Urinary bladder (tissue), 4 donors: ENCODE measurements at places on chromosomes 13 and 19. TPM values are rescaled to one million over a fixed set of nuclear protein-coding genes. Genes with fewer than 3 reads are reported as not detected.

The ZNF585A gene
- total RNA-seq: 17.3 TPM

GRCh38 chr13:112454648-112455334 is 78.6 kb downstream of the SPACA7 start:
- no peak for DNase-seq

DNA sequence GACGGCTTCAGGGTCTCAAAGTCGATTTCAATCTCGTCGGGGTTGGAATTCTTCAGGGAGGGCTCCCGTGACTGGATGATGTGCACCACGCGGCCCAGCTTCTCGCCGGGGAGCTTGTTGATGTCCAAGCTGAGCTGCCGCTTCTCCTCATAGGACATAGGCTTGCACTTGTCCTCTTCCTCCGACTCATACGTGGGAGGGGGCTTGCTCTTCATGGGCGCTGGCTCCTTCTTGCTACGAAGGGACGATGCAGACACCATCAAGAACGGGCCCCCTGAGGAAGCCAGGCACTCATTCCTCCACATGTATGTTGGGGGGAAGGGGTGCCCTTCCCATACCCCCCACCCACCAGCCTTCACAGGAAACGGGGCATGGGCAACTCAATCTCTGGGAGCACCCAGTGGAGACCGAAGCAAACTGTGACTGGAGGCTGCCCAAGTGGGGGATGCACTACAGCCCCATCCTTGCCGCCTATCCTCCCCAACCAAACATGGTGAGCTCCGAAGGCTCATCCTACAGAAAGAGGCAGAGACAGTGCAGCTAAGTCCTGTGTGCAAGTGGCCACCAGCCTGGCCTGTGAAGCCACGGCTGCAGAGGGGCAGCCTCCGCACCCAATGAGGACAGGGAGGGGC is 23.2 kb upstream of the EPHX3 start:
- DNase-seq: no peak

DNA sequence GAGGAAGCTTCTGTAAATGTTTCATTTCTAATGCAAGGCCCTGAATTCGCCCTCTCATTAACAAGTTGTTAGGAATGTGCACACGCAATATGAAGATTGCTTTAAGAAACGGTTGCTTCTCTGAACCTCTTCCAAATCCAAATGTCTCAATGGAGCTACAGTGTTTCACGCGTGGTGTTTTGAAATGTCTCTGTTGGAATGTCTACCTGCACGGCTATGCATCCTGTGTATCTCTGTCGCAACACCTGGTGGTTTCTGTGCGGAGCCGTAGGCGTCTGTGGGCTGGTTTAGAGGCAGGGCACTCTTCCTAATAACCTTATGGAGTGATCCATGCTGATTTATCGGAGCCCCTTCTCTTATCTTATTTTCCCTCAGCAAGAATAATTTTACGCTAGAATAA is 1584.2 kb upstream of the SLC10A2 start:
- no peak for DNase-seq

- DNase-seq: no peak
These were observed 843.0 kb upstream of the ATXN8OS start for GRCh38 chr13:69264362-69265334.

The ZNF132 gene
- total RNA-seq: 11.9 TPM

The CALR3 gene
- not detected for total RNA-seq

DNA sequence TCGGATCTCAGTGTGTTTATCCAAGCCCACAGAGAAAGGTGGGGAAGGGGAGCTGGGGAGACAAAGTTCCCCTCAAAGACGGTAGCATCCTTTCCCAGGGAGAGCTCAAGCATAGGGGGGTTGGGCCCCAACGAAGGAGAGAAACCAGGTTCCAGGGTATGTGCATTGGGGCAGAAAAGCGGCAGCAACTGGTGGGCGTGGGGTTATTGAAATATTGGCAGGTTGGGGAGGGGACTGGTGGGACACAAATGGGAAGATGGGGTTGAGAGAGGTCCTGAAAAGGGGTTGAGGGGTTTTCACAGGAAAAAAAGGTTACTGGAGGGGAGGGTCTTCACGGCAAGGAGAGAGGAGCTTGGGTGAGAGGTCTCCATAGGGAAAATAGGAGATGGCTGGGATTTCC is 1.0 kb downstream of the ASF1B start:
- no peak for DNase-seq

GRCh38 chr13:67859904-67860303 is 629.8 kb upstream of the PCDH9 start:
- no peak for DNase-seq

GRCh38 chr19:23255700-23256099 is 5.5 kb upstream of the ZNF724 start:
- no peak for DNase-seq

DNA sequence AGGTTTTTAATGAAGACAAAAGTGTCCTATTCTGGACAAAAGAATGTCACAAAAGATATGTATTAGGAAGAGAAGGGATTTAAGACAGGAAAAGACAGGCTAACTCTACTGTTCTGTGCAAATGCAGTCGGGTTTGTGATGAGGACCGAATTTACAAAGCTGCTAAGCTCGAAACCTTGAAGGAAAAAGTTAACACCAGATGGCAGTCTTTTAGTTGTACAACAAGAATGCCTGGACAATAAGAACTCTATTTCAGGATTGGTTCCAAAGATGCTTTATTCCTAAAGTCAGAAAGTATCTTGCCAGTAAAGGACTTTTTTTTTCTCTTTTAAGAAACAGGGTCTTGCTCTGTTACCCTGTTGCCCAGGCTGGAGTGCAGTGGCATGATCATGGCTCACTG is 51.1 kb downstream of the HS6ST3 start:
- DNase-seq: no peak

The GPC5 gene
- 5.0 TPM for total RNA-seq

DNA sequence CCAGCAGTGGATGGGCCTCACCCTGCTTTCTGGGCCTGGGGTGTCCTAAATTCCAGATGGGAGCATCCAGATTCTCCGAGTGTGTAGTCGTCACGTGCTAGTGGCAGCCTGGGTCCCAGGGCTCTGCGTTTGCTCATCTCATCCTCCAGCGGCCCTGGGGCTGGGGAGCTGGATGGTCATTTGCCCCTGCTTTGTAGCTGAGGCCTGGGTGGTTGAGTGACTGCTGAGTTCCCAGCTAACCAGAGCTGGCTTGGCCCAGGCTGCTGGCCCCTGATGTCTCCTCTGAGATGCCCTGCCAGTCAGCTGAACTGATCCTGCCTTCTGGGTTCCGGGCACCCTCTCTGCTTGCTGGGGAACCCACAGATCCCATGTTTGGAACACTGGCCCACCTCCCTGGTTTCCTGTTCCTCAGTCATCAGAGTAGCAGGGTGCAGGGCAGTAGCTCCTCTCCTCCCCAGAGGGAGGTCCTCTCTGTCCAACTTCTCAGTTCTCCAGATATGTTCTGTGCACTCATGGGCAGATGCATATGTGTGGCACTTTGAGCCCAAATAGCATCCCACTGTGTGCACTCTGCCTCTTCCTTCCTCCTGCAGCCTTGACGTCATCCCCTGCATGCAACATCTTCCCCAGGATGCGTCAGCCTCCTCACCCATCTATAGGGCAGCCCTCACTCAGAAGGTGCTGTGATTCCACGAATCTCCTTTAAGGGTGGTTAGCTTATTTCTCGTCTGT is 22.4 kb upstream of the CRTC1 start:
- no peak for DNase-seq

DNA sequence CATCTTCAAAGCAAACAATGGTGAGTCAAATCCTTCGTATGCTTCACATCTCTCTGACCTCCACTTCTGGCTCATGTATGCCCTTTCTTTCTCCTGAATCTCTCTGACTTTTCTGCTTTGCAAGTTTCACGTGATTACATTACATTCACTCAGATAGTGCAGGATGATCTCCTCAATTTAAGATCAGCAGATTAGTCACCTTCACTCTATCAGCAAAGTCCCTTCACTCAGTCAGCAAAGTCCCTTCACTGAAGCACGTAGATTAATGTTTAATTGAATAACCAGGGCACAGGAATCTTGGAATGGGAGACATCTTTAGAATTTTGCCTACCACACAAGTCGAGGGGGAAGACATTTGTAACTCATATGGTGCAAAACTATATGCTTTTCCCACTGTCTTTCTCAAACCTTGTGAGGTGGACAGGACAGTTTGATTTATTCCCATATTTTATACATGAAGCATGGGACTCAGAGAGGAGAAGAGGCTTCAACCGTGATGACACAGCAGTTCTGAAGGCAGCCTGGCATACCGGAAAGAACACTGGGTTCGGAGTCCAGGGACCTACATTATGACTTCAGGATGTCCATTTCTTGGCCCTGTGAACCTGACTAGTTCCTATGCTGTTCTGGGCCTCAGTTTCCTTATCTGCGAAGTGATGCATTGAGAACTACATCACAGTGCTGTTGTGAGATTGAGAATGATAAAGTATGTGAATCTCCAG is 23.3 kb downstream of the SIGLECL1 start:
- no peak for DNase-seq

The HCST gene
- 6.7 TPM for total RNA-seq

GRCh38 chr19:5697022-5697889 is 7.2 kb downstream of the RPL36 start:
- DNase-seq: no peak

The SIGLEC5 gene
- total RNA-seq: 0.32 TPM

DNA sequence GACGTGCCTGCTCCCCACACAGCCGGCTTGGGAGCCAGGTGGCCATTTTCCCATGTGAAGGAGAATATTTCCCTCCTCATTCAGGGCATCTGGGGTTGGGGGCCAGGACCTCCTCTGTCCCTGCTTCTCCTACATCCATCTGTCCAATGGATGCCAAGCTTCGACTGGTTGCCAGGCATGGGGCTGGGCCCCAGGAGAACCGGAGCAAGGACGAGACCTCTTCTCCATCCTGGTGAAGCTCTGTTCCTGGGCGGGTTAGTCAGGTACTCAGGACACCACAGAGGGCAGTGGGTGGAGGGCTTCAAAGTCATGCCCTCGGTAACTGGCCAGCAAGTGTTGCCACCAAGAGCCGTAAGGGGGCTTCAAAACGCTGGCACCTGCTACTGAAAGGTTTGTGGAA is 22.3 kb upstream of the SLC15A1 start:
- DNase-seq: no peak

The CGB5 gene
- not detected for total RNA-seq

DNA sequence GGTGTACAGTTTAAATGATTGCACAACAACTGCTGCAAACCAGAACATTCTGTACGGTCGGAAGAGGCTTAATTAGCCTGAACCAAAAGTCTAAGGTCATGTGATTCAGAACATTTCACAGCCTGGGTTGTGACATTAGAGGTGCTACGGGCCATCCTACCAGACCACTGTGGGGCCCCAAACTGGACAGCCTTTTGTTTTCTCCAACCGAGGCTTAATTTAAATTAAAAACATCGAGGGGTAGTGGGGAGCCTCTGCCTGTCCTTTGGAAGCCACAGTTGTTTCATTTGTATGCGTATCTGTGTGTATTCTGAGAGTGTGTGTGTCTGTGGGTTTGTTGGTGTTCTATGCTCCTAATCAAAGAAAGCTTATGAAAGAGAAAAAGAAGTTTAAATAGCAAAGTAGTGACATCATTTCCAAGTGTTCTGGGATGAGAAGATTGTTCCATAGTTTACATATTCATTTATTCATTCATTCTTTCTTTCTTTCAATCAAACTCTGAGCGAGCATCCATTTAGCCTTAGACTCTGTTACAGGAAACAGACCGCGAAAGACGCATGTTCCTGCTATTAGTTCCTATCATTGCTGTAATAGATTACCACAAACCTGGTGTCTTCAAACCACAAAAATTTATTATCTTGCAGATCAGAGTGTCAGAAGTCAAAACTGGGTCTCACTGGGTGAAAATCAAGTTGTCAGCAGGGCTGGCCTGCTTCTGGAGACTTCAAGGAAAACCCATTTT is 444.8 kb downstream of the FOXO1 start:
- no peak for DNase-seq

The LILRA1 gene
- total RNA-seq: 0.26 TPM

The ICAM4 gene
- total RNA-seq: 2.6 TPM

DNA sequence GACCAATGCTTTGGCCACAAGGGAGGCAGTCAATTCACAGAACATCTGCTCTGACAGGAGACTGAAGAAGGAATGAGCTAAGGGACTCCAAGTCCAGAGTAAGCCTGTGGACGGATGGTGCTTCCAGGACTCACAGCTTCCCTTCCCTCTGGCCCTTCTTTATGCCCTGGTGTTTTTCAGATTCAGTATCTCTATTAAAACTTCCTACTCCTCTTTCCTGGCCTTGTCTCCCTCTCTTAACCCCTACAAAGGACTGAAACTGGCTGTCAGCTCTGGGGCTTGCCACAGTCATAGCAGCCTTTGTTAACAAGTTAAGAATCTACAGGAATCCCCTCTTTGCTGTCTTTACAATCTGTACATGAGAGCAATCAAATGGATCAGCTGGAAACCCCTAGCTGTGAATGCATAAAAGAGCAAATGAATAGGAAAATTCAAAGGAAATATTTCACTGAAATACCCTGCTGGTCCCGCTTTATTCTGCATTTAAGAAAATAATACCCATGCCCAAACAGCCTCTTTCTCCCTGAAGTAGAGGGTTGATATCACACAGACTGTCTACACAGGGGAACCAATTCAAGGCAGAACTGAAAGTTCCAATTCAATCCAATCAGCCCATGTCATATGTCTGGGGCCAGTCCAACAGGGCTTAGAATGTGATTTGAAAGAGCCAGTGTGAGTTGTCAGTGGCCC is 192.3 kb downstream of the MZT1 start:
- no peak for DNase-seq

- DNase-seq: no peak
These were observed 265.6 kb downstream of the DCLK1 start for GRCh38 chr13:35865341-35866240.

The RNF126 gene
- total RNA-seq: 8.6 TPM

The GFY gene
- not detected for total RNA-seq

The SLC6A16 gene
- total RNA-seq: 0.26 TPM

The SOHLH2 gene
- total RNA-seq: 0.32 TPM

- DNase-seq: no peak
These were observed 37.4 kb downstream of the GNG7 start for GRCh38 chr19:2665103-2665502.

- no peak for DNase-seq
These were observed 711 bp downstream of the CILP2 start for GRCh38 chr19:19538785-19539166.

GRCh38 chr19:47313754-47314295 is 4.2 kb downstream of the C5AR1 start:
- no peak for DNase-seq

DNA sequence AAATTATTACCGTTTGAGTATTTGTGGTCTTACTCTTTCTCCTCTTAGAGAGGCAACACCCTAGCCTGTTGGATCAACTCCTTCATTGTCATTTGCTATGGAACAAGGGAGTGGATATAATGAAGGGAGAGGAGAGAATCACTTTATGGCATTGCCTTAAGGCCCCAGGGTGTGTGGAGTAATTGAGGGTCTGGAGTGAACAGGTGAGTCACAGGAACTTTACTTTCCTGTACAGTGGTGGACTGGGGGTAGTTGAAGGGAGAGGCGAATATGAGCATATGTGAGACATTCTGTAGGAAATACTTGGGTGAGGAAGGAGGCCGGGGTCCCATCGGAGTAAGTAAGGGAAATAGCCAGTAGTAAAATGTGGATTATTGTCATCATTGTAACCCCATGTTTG is 17.0 kb downstream of the DGKH start:
- DNase-seq: no peak

The LRP3 gene
- total RNA-seq: 14.4 TPM

The TJP3 gene
- 3.1 TPM for total RNA-seq

- no peak for DNase-seq
These were observed 361.0 kb downstream of the FGF14 start for GRCh38 chr13:102040812-102041211.
